ENCODE measurements at places on chromosomes 1 and 21.

DNA sequence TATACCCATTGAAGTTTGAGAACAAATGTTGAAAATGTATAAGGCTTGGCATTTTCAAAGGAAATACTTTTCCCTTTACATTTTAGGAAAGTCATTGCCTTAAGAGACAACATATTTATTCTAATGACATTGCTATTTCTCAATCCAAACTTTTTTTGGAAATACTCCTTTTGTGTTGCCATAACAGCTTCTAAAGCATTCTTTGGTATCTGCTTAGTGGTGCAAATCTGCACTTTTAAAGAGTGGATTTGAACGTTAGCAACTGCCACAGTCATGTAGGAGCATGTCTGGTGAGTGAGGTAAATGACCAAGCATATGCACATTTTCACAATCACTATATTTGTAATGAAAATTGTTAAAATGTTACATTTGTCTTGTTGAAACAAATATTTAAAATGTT lies 124.4 kb upstream of the GORAB start:
- no peak for DNase-seq

GRCh38 chr1:91883470-91883869 lies 2.5 kb downstream of the TGFBR3 start:
- DNase-seq = no peak

DNA sequence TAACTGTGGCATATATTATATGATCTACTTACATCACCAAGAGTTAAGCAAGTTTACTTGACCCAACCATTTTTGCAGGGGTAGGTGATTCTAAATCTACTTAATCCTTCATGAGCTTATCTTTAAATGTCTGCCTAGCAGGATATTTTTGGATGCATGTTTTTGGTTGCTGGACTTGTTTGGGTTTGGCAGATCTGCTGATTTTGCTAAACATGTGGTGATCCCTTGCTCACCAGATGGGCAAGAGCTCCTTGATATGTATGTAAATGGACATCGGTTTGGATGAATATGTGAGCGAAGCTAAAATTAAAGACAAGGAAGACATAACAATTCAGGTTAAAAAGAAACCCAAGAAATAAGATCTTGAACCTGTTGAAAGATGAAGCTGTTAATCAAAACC lies 36.7 kb downstream of the FMN2 start:
- DNase-seq = no peak

DNA sequence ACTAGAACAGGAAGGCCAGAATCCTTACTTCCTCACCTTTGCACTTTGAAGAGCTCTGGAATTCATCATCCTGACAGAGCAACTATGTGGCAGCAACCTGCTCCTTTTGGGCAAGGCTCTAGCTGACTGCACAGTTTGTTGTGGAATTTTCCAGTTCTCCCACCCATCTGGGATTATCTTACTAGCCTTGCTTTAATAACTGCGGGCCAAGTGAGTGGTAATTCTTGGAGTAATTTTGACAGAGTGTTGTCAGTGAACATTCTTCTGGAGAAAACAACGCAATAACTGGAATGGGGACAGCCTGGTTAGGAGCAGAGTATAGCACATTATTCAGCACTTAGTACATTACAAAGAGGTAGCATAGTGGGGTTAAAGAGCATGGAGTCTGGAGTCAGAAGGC lies 75.3 kb downstream of the NTMT2 start:
- DNase-seq = no peak

DNA sequence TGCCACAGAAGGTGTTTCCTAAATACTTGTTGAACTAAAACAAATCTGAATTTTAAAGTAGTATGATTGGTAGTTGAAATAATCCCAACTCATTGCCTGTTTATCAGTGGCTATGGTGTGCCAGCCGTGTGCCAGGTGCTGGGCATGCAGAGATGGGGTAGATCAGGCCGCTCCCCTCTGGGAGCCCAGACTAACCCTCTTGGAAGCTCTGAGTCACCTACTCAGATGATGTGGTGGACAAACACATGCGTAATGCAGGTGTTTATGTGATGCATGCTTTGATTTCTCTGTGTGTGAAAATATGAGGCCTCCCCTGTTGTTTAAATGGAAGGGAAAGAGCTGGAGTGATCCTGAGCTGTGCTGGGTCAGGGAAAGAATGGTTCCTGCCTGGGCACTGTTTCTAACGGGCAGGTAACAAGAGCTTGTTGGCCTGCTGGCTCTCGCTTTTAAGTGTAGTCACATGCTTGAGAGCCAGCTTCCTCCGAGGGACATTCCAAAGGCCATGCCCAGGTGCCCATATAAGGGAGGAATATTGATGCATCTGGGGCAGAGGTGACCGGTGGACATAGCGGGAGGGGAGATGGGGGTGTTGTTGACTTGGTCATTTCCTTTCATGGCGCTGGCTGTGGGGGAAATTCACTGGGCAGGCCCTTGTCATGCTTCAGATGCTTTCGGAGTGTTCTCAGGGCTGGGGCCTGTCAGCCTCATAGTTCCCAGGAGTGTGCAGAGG lies 10.2 kb downstream of the MFN2 start:
- no peak for DNase-seq

GRCh38 chr1:98468111-98468717 lies 193.3 kb upstream of the SNX7 start:
- peak; percentile 50 for DNase-seq

DNA sequence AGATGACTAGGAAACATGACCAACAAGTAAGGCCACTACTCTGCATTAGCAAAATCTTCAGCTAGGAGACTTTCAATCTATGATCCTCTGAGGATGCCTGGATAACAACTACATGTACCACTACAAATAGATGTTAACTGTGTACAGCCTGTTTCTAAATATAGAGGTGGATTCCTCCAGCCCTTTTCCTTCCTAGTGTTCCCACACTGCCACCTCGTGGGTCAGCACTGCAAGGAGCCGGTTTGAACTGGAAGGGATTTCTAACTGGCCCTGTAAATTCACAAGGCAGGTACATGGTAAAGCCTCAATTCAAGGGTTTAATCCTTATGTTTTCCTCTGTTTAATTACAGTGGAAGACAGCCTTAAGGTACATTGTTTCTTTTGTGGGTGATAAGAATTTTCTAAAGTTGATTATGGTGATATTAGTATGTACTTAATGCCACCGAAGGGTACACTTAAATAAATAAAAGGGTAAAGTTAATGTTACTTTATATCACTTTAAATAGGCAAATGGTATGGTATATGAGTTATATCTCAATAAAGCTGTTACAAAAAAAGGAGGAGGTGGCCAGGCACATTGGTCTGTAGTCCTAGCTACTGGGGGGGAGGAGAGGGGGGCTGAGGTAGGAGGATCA lies 14.4 kb downstream of the SMYD3 start:
- DNase-seq = peak; percentile 50

GRCh38 chr1:33250217-33250616 lies 6.1 kb upstream of the ZNF362 start:
- no peak for DNase-seq

GRCh38 chr1:214220891-214221290 lies 60.1 kb upstream of the SMYD2 start:
- DNase-seq = no peak

DNA sequence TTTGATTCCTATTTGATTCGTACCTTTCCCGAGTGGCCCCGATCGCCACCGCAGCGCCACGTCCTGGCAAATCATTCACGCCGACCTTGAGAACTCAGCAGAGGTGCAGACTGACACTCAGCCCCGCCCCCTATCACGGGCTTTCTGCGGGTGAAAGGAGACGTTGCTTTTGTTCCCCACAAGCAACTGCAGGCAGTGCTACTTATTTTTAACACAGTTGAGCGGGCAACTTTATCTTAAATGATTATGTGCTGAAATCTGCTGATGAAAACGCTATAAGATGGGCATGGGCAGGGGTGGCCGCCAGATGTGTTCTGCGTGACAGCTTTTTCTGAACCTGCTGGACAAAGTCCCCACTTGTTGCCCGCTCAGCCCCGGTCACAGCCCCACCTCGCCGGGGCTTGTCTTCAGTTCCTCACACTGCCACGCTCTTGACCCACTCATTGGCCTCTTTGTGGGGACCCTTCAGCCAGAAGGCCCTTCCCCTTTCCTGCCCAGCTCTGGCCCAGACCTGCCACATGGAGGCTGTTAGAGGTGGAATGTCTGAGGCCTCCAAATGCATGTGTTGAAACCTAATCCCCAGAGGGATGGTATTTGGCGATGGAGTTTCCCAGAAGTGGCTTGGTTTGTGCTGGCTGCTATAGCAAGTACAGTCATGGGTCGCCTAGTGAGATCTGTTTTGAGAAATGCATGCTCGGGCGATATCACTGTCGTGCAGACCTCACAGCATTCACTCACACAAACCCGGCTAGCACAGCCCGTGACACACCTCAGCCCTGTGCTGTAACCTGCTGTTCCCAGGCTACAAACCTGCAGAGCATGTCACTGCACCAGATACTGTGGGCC lies 15.7 kb upstream of the PDXK start:
- peak; percentile 72 for DNase-seq

DNA sequence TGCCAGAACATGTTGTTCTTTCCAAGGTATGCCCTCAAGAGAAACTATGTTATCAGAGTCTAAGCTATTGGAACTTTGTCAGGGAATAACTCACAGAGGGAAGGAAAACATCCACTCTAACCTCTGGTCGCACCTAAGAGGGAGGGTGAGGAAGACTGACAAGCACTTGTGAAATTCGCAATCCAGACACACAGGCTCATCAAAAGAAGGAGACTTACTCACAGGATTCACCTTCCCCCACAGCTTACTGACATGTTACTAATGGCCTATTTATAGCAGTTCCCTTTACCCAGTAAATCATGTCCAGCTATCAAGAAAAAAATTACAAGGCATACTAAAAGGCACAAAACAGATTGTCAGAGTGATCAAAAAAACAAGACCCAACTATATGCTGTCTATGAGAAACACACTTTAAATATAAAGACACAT lies 36.9 kb downstream of the WDR64 start:
- peak; percentile 50 for DNase-seq

GRCh38 chr1:233327651-233328141 lies at the start of gene MAP3K21:
Gene MAP3K21 (plus strand): TSS chr1:233327724. CDS start chr1:233328029, 305 bp downstream.
- DNase-seq = peak; percentile 4

GRCh38 chr1:236103646-236104218 lies 38.6 kb upstream of the GPR137B start:
- peak; percentile 10 for DNase-seq

GRCh38 chr1:31203215-31203614 lies 36.5 kb downstream of the NKAIN1 start:
- DNase-seq = peak; percentile 48

- no peak for DNase-seq
These were observed 13.4 kb downstream of the GPX7 start for GRCh38 chr1:52615489-52616042.

All from astrocyte (in vitro differentiated cells and primary cell).